NCI-H1436 (cell line): ENCODE measurements at places on chromosomes 13 and 19.

GRCh38 chr13:46605825-46606554 lies 53.0 kb downstream of the LRCH1 start:
- DNase-seq: no peak

- no peak for DNase-seq
Measured at GRCh38 chr19:13573056-13573667, 66.9 kb upstream of the CACNA1A start.

DNA sequence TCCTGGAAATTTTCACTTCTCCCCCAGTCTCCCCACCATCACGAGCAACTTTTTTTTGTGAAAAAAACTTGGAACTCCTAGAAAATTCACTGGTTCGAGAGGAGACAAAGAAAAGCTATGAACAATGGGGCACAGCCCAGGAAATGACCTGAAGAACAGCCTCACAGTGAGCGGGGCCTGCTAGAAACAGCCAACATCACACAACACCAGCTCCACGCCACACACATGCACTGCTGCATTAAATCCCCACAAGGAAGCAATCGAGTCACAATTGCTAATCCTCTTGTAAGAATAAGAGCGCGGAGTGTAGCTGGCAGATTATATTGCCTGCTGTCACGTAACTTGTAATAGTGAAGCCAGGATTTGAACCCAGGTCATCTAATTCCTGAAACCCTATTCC lies 48.8 kb downstream of the SLC7A1 start:
- DNase-seq: no peak

GRCh38 chr13:103263448-103263847 lies 197.2 kb upstream of the SLC10A2 start:
- no peak for DNase-seq

DNA sequence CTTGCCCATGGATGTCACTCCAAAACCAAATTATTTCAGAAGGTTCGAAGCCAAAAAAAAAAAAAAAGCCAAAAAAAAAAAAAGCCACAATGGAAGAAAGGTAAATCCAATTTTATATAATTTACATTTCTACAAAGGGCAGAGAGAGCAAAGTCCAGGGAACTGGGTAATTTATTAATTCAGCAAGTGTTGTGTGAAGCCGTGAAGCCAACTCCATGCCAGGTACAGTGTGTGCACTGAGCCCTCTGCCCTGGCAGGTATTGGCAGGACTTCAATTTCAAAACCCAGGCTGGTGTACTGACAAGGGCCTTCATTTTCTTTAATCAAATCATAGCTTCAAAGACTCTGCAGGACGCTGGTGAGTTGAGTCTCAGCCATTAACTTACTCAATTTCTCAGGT lies 5.5 kb upstream of the RFPL4A start:
- DNase-seq: no peak
